ENCODE measurements at places on chromosomes 4 and X. TPM values are rescaled to one million over a fixed set of nuclear protein-coding genes. Genes with fewer than 3 reads are reported as not detected.

LDB2 gene
- 31.0 TPM for total RNA-seq

DNA sequence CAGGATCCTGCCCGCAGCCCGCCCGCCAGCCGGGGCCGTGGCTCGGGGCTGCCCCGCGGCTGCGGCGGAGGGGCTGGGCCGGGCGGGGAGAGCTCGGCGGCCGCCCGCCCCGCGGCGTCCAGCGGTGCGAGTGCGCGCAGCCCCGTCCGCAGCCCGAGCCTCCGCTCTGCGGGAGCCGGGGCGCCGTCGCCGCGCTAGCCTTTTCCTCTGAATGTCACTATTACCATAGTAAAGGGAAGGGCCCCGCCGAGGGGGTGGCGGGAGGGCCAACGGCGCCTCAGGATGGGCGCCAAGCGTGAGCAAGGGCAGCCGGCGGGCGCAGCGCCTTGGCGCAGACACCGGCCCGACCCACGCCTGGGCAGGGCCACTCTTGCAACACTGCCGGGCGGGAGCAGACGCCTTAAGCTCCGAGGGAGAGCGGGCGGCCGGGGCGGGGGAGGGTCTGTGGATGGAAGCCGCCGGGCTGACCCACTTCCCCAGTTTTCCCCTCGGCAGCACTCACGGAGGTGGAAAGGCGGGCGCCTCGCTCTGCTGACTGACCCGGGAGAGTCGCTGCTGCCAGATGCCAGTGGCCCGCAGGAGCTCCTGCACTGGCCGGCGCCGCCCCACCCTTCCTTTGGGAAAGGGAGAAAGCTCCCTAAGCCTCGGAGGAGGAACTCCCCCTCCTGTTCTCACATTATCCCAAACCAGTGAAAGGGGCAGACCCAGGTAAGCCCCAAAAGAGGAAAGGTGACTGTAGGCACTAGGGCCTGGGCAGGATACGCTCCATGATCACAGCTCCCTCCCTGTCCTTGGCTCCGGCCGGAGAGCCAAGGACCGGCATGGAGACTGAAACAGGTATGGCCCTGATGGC, 329.4 kb downstream of the HNRNPD start:
- no peak for DNase-seq

GRCh38 chrX:99549381-99549780, 860.7 kb downstream of the PCDH19 start:
- DNase-seq = no peak

- DNase-seq = no peak
Observed at GRCh38 chr4:138935-139334, 14.6 kb downstream of the ZNF718 start.

GRCh38 chr4:168474660-168475320, 5.5 kb downstream of the DDX60L start:
- no peak for DNase-seq

DNA sequence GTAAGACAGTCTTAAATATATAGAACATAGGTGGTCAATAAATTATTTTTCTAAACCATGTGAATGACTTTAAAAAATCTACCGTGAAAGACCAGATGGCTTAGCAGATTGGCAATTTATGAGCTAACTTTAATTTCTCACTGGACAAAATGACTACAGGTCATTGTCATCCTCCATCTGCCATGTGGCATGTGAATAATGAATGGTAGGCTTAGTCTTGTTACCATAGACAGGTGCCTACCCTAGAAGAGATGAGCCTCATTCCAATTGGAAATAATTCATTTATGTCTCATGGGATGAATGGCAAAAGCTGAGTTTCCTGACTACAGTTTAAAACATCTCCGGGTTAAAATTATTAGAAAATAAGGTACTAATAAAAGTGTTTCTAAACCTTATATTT, 1043.3 kb downstream of the FAT4 start:
- no peak for DNase-seq

DNA sequence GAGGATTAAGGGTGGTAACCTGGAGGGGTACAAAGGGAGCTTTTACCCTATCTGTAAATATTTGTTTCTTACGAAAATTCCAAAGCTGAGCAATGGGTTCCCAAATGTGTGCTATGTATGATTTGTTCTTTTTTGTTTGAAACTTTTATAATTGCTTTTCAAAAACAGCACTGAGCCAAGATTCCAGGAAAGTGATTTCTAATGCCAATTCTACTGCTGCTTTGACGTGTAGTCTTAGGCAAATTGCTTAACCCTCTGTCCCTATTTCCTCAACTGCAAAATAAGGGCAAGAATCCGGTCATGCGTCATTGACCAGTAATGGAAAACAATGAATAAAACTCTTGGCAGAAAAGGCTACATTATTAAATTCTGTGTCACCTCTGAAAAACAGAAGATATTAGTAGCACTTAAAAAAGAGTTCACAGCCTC, 454.7 kb downstream of the IL15 start:
- DNase-seq = peak; percentile 8

GRCh38 chr4:70471897-70472296, at the start of gene MUC7:
MUC7 (plus strand) TSS chr4:70472197; CDS start chr4:70474022, 1,825 bp downstream.
- DNase-seq = no peak

DNA sequence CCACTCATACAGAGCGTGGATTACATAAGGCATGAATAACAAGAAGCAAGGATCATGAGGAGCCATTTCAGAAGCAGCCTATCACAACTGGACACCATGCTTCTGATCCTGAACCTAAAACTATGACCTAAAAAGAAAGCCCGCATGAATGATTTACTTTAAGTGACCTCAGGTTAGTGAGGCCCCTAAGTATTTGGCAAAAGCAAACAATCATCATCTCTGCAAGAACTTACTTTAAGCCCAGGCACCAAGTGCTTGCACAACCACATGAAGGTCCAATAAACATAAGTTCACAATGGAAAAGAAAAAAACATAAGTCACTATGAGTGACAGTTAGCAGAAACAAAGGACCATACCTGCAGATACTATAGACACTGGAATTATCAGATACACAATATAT, 7.9 kb upstream of the MBTPS2 start:
- DNase-seq = no peak

PRRG3 gene
- 0.27 TPM for total RNA-seq

PLCXD1 gene
- 14.5 TPM for total RNA-seq

- DNase-seq = no peak
Observed at GRCh38 chrX:617891-618290, 12.7 kb upstream of the SHOX start.

ZGRF1 gene
- 9.9 TPM for total RNA-seq

- DNase-seq = no peak
Observed at GRCh38 chr4:13611283-13611842, 16.2 kb downstream of the BOD1L1 start.

- no peak for DNase-seq
Observed at GRCh38 chrX:150544222-150544787, 24.1 kb upstream of the MTM1 start.

GRCh38 chrX:149040873-149041535, 464.1 kb downstream of the IDS start:
- DNase-seq = no peak

FRG2 gene
- total RNA-seq = not detected

GRCh38 chrX:25003066-25003849, 12.5 kb downstream of the ARX start:
- DNase-seq = no peak

GRCh38 chrX:148269513-148269912, 230.9 kb upstream of the AFF2 start:
- DNase-seq = no peak

DNA sequence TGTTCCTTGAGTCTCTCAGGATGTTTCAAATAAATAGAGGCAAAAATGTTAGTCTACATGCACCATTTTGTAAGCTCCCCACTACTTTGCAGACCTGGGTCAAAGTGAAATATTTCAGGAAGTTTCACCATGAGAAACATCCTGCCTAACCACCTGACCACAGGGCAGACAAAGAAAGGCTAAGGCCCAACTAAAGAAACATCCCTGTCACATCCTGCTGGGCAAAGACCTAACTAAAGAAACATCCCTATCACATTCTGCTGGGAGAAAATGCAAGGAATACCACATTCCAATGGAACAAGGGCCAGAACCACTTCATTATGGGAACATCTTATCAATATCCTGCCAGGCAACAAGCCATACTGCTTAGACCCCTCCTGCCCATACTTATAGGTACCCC, 1303.4 kb downstream of the TECRL start:
- no peak for DNase-seq

DDX53 gene
- total RNA-seq = not detected

GRCh38 chr4:101289306-101289705, 58.0 kb downstream of the PPP3CA start:
- no peak for DNase-seq

DNA sequence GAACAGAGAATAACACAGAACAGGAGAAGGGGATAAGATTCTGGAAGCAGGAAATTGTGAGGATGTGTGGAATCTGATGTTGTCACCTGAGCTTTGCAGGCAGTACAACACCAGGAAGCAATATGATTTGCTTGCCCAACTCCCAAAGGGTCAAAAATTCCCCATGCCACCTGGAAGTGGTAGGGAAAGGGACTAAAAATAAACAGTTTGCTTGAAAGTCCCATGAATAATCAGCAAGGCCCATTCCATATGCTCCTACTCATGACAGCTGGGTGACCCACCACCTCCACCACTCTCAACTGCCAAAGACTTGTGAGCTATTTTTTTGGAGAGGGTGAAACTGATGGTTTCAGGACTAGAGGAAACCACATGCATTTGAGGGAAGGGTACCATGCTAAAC, 168.4 kb downstream of the KCNIP4 start:
- no peak for DNase-seq

DNA sequence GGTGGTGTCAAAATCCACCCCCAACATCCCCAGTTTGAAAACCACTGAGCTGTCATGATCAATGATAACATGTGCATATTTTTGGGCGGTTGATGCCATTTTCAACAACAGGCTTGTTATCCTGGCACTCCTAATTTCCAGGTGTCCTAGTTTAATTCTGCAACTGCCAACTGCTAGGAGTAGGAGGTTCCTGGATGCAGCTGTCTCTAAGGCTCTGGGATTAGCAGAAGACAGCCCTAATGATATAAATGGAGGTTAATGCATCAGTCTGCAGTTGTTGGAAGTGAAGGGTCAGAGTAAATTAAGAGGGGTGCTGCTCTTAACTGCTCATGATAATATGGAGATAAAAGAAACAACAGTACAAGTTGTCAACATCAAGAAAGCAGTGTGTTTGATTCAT, 23.8 kb downstream of the ARFIP1 start:
- no peak for DNase-seq

GRCh38 chr4:166822386-166822785, 411.9 kb downstream of the SPOCK3 start:
- no peak for DNase-seq

DNA sequence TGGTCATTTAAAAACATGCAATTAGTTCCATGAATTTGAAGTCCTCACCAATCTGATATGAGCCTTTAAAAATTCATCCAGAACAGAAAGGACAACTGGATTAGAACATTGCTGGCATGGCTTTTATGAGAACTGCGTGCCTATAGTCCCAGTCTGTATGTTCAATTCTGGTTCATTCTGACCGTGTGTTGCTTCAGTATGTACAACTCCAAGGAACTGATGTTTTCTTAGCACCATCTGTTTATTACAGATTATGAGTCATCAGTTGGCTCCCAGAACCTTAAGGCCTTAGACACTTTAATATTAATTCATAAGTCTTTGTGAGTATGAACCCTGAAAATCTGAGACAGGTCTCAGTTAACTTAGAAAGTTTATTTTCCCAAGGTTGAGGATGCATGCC, 115.0 kb downstream of the CEP44 start:
- no peak for DNase-seq

GRCh38 chr4:38189445-38189844, 229.2 kb downstream of the PTTG2 start:
- DNase-seq = peak; percentile 29

DNA sequence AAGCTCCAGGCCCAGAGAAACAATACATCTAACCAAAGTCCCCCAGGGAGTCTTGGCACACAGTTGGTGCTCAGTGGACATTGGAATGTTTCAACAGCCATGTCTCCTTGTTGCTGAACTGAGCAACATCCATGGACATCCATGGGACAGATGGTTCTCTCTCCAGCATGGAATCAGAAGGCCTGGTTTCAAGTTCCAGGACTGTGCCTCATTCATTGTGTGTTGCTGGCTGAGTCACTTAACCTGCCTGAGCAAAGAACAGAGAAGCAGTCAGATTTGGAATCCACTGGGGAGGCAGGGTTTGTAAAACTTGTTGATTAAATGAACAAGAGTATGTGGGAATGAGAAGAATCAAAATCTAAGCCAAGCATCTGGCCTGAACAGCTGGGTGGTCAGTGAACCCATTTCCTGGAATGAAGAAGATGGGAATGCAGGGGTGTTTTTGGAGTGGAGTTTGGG, 147.9 kb downstream of the CHIC2 start:
- no peak for DNase-seq

- DNase-seq = no peak
Observed at GRCh38 chr4:5863461-5864113, 29.3 kb downstream of the CRMP1 start.

RNF150 gene
- 9.7 TPM for total RNA-seq

- no peak for DNase-seq
Observed at GRCh38 chr4:37685823-37686372, 278 bp downstream of the RELL1 start.

GRCh38 chr4:20666012-20666860, 34.0 kb upstream of the PACRGL start:
- no peak for DNase-seq

CPLX1 gene
- total RNA-seq = 1.2 TPM

NUP54 gene
- 44.8 TPM for total RNA-seq

DNA sequence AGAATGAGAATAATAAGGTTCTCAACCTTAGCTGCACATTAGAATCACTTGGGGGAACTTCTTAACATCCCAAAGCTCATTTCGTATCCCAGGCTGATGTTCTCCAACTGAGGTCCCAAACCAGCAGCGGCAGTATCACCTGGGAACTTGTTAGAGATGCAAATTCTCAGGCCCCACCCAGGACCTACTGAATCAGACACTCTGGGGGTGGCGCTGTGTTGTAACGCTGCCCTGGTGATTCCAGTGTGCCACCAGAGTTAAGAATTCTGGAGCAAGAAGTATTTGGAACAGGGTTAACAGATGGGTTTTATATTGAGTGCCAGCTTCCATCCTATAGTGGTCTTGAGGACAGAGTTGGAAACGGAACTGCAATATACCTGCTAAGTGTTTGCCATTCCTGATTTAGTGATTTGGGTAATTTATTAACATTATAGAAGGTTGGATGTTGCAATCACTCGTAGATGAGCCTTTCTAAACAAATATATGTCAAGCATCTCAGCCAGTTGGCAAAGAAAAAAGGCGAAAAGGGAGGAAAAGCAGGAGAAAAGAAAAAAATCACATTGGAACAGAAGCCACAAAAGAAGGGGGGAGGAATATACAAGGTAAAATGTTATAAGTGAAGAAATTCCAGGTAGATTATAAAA, 141.0 kb downstream of the ARX start:
- no peak for DNase-seq

DNA sequence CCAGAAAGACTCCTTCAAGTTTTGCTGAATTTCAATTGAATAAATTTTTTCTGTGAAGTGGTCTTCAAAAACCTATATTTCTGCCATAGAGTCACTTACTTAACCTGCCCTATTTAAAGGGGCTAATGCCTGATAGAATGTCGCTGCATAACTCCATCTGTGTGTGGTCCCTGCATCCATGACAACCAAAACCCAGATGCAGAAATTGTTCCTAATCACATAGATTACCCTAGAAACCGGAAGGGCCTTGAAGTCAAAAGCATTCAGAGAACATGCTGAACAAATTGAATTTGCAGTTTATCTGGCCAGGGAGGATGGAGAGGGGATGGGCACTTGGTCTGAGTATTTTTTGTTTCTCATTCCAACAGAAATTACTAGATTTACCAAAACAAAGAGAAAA, 1.5 kb upstream of the PARM1 start:
- DNase-seq = no peak

CSAG1 gene
- not detected for total RNA-seq
